ENCODE measurements at places on chromosomes 6 and 20.

DNA sequence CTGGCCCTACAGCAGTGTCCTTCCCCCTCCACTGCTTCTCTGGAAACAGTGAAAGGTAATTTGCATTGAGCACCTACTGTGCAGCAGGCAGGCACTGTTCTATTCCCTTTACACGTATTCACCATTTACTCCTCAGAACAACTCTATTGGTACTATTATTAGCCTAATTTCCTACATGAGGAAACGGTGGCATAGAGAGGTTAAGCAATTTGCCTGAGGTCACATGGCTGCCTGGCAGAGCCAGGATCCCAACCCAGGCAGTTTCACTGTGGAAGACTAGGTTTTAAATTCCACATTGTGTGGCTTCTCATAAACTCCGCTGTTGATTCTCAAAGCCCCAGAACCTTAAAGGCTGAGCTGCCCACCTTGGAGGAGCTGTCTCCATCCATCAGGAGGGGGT, 72.7 kb downstream of the CLIC5 start:
- no peak for DNase-seq

DNA sequence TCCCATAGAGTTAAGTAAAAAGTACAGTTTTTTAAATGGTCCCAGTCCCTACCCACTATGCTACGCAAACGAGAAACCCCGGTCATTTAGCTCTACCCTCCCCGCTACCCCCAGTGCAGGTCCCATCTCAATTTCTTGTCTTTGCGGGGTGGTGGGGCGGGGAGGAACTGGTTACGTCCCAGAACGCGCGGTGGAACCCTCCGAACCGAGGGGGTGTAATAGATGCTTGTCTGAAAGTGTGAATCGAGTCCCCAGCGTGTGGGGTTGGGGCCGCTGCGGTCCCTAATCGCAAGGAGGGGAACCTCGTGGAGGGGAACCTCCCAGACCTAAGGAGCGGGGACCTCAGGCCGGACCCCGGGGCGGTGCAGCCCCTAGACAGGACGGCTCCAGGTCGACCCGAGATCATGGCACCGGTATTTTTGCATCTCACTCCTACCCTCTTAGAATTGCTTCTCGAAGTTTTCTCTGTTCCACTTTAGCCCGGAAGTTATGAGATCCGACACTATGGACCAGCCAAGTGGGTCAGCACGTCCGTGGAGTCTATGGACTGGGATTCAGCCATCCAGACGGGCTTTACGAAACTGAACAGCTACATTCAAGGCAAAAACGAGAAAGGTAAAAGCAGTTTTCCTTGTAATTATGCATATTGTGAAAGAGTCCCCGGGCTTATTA, 779 bp downstream of the HEBP2 start:
- DNase-seq, result peak; percentile 35

GRCh38 chr6:46036911-46037310, 21.3 kb upstream of the CLIC5 start:
- DNase-seq, result no peak

DNA sequence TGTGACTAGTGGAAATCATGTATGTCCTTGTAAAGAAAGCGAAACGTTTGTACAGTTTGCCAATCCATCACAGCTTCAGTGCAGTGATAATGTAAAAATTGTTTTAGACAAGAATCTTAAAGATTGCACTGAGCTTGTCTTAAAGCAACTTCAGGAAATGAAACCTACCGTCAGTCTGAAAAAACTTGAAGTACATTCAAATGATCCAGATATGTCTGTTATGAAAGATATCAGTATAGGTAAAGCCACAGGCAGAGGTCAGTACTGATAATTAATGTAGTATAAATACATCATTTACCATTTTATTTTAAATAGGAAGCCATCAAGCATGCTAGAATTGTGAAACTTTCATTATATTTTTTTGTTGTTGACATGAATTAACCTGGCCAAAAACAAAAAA, 60.9 kb upstream of the SMIM8 start:
- DNase-seq, result no peak

- no peak for DNase-seq
These were observed 217.0 kb upstream of the CCN2 start for GRCh38 chr6:132167929-132168892.

GRCh38 chr6:79034865-79035264, 43.2 kb downstream of the PHIP start:
- DNase-seq, result no peak

GRCh38 chr6:6224933-6225486, 95.5 kb downstream of the F13A1 start:
- no peak for DNase-seq

GRCh38 chr6:122647765-122648164, 37.6 kb downstream of the PKIB start:
- DNase-seq, result no peak
